ENCODE measurements at places on chromosomes 16 and 17. TPM values are rescaled to one million over a fixed set of nuclear protein-coding genes. Genes with fewer than 3 reads are reported as not detected.

Gene NKD1
- total RNA-seq = under 0.01 TPM

Gene GPR142
- not detected for total RNA-seq

Gene ZNF205
- total RNA-seq = 12.3 TPM

Gene SLC12A3
- not detected for total RNA-seq

Gene KRTAP2-1
- not detected for total RNA-seq

DNA sequence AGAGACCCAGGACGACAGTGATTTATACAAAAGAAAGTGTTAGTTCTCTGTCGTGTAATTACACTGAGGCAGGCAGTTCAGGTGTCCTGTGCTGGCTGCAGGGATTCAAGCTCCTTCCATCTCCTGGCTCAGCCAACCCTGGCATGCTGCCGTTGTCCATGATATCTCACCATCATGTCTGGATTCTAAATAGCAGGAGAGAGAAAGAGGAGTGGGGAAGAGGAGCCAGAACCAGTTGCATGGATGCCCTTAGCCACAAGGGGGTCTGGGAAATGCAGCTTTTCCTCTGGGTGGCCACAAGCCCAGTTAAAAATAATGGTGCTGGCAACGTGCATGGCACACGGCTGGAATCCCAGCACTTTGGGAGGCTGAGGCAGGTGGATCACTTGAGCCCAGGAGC lies 9.7 kb downstream of the C16orf54 start:
- DNase-seq = peak; percentile 15

DNA sequence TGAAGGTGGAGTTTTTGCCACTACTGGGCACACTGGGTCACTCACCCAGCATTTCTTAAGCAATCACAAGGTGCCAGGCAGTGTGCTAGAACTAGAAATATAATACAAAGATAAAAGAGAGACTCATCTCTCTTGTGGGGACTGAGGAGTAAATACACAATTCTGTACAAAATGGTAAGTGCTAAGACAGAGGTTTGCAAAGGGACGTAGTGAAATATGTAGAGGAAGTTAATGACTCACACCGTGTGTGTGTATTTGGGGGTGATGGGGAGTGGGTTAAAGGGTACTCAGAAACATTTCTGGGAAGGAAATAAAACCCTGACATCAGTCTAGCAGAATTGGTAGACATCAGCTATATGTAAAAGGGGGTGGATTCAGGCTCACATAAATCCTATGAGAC lies 389.3 kb downstream of the CA10 start:
- DNase-seq = no peak

Gene GINS2
- 3.7 TPM for total RNA-seq

GRCh38 chr16:56709443-56710040 lies 20.4 kb upstream of the NUP93 start:
- no peak for DNase-seq

GRCh38 chr17:35117984-35118383 lies 1.7 kb downstream of the RAD51D start:
- DNase-seq = peak; percentile 54

Gene RMI2
- total RNA-seq = 2.8 TPM

DNA sequence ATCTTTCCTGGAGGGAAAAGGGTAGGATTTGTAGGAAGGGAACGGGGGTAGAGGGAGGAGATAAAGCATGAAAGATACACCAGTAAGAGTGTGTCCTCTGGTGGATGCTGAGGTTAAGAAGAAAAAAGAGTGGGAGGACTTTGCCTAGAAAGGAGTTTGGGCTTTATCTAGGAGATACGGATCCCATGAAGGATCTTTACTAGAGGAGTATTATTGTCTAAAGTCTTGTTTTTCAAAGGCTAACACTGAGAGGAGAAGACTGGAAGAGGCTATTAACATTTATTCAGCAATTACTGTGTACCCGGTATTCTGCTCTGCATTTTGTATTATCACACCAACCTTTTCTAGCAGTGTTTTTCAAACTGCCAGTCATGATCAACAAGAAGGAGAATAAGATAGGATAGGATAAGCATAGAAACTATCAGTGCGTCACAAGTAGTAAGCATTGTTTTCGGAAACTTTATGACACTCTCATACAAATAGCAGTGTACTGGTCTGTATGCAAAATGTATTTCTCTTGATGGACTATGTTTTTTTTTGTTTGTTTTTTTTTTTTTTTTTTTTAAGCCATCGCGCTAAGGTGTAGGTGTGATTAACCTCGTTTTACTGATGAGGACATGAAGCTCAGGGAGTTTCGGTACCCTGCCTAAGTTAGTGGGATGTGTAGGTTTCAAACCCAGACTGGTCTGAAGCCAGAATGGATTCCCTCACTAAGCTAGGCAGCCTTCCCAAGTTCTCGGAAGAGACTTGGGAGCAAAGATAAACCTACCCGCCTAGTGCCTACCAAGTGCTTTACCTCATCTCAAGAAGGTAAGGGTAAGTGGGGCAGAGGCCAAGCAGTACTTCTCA lies 1.3 kb upstream of the SP2 start:
- no peak for DNase-seq

Gene KRT26
- total RNA-seq = not detected

GRCh38 chr17:78041386-78042179 lies 83.1 kb downstream of the TNRC6C start:
- DNase-seq = peak; percentile 13

Gene KRTAP9-8
- not detected for total RNA-seq

- peak; percentile 63 for DNase-seq
Measured at GRCh38 chr17:47693731-47694580, at the start of gene TBKBP1. TSS of gene TBKBP1 (plus strand) at chr17:47694161. CDS start at chr17:47696113, 1,952 bp downstream.

DNA sequence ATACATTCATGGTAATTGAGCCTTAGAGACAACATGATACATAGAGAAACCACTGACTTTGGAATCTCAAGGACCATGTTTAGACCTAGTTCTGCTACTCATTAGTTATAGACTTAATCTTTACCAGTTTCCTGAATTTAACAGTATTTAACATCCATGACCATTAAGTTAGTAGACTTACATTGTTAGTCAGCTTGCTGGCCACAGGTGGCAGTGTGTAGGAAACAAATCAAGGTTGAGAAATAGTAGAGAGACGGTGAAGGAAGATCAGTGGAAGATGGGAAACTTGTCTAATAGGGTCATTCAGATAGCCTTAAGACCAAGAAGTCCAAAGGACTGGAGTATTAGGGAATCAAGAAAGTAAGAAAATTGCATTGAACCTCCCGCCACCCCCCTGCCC lies 31.0 kb downstream of the OMG start:
- no peak for DNase-seq

GRCh38 chr17:4510618-4510941 lies 11.9 kb downstream of the SPNS2 start:
- no peak for DNase-seq

GRCh38 chr17:48239603-48239995 lies 132.0 kb downstream of the SNX11 start:
- no peak for DNase-seq

DNA sequence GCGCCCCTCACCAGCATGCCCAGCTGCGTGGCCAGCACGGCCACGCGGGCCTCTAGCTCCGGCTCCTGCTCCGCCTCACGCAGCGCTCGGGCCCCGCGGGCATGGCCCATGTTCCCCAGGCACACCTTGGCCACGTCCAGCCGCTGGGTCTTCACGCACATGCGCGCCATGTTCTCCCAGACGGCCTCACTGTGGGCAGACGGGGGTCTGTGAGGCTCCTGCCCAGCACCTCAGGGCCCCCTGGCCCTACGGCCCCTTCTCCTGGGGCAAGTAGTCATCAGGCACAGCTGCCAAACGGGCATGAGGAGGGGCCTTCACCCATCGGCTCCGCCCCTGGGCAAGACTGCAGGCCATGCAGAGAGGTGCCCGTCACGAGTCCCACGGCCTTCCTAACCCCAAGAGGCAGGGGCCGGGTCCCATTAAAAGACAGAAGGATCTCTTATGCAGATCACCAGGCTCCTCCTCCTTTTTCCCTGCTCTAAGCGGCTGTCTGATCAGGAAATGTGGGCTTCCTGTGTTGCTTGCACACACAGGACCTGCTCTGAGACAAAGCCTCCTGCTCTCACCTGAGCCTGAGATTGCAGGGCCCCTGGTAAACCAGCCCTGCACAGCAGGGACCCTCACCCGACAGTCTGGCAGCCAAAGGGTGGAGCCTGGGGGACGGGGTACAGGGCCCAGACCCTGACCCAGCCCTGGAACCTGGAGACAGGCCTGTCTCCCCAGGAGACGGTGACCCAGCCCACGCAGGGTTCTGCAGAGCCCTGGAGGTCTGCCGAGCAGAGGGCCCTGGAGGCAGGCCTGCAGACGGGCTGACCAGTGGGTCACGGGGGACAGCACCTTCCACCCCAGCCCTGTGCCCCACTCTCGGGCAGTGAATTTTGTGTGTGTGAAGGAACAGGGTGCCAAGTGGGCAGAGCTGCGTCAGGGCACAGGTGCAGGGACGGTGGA lies 6.6 kb upstream of the TMEM204 start:
- peak; percentile 23 for DNase-seq

- DNase-seq = peak; percentile 76
Measured at GRCh38 chr17:7001318-7001961, 5.6 kb downstream of the ALOX12 start.

GRCh38 chr17:73297934-73298861 lies 13.6 kb downstream of the CDC42EP4 start:
- peak; percentile 38 for DNase-seq

DNA sequence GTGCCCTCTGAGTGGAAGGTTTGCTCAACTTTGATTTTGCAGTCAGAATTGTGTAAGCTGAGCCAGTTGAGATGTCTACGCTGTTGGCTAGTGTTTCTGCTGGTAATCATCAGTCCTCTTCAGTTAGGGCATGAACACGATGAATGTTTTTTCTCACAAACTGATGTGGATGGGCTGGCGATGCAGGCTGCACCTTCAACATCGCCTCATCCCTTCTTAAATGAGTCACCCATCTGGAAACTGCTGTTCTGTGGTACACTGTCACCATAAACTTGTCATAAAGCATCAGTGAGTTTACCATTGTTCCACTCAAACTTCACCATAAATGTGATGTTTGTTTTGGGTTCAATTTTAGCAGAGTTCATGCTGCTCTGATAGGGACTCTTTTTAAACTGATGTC lies 8.4 kb downstream of the C16orf95 start:
- DNase-seq = no peak

Gene NTN1
- total RNA-seq = 0.65 TPM

DNA sequence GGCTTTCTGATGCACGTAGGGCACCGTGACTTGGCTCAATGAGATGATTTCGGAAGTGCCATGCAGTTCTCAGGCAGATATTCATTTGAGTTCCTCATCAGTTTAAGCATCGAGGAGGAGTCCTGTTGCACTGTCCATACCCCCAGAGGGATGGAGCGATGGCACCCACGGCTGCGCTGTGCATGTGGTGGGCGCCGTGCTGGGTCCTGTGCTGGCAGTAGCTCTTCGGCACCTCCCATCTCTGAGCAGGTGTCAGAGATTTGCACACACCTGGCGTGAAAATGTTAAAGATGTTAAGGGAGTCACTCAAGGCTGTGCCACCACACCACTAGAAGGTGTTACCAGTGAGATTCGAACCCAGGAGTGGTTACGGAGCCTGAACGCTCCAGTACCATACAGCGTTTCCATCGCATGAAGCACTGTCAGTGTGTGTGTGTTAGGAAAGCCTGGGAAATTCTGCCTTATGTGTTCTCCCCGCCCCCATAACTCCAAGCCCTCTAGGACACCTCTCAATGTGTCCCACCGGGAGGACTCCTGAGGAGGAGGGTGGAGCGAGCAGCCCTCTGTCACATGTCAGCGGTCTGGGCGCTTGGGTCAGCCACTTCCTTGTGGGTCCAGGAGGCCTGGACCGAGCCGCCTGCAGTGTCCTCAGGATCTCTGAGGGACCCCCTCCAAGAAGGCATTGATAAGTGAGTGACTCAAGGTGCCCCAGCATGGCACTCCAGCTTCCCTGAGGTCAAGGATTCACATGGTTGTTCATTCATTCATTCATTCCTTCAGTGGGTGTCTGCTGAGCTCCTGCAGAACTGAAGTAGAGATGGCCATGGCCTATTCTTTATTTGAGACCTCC lies 3.8 kb downstream of the MRC2 start:
- DNase-seq = no peak

- DNase-seq = no peak
Measured at GRCh38 chr17:83091257-83092141, 12.1 kb downstream of the METRNL start.

DNA sequence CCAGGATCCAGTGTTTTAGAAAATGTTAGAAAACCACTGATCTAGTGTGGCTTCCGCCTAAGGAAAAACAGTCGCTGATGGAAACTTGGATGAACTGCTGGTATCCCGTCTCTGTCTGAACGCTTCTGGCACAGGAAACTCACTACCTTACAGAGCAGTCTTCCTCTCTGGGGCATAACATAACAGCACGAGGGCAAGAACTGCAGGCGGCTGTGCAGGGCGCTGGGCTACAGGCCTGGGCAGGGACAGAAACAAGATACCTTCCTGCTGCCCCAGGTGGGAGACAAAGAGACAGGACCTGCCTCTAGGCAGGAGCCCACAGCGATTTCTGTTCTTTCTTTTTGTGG lies 10.5 kb downstream of the MXRA7 start:
- DNase-seq = peak; percentile 47

Gene SLC5A10
- not detected for total RNA-seq

GRCh38 chr17:74354123-74354522 lies 7.5 kb downstream of the BTBD17 start:
- DNase-seq = peak; percentile 26

GRCh38 chr16:24053099-24053946 lies 202.8 kb upstream of the CACNG3 start:
- DNase-seq = no peak

- DNase-seq = peak; percentile 27
Measured at GRCh38 chr17:37605813-37606505, 3.3 kb downstream of the SYNRG start.

GRCh38 chr17:77365584-77366186 lies 224.9 kb downstream of the SEC14L1 start:
- DNase-seq = peak; percentile 37

Gene TBC1D3E
- not detected for total RNA-seq

GRCh38 chr17:55673743-55674506 lies 48.7 kb downstream of the TMEM100 start:
- no peak for DNase-seq

DNA sequence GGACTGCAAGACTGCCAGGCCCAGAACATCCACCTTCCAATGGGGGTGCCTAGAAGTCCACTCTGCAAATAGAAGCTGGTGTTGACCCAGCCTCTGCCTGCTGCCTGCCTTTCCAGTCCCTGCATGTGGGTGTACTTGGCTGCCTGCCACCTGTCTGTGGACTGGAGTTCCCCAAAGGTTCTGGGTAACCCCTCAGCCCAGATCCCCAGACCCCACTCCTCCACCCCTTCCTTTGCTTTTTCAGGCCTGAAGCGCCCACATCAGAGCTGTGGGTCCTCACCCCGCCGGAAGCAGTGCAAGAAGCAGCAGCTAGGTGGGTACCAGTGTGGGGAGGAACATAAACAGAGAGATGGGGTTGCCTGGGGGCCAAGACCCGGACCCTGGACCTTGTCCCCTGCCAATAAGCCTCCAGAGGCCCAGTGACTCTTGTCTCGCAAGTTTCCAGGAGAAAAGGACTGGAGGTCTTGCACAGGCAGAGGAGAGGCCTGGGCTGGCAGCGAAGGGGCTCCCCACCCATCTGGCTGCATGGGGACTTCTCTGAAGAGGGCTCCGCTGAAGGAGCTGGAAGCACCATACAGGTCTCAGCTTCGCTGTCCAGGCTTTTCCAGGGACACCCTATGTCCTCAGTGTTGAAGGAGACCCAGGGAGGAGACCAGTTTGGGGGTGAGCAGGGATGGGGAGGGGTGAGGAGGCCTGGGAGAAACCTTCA lies 34.3 kb downstream of the NLRC5 start:
- no peak for DNase-seq

- DNase-seq = peak; percentile 23
Measured at GRCh38 chr16:83200005-83200779, 573.4 kb downstream of the CDH13 start.

Gene SULT1A4
- 1.8 TPM for total RNA-seq
